ENCODE measurements at places on chromosomes 11 and 22. TPM values are rescaled to one million over a fixed set of nuclear protein-coding genes. Genes with fewer than 3 reads are reported as not detected.
A peak's percentile ranks its signal among the peaks of the same experiment; 100 is the strongest.

GRCh38 chr22:23789121-23789520, 2.4 kb downstream of the SMARCB1 start:
- DNase-seq = no peak
- H3K36me3 ChIP-seq = peaks cover 20% of the 10 kb centered on the region
- peaks cover 57% of the 10 kb centered on the region for H3K4me1 ChIP-seq

Gene OR2AG1
- total RNA-seq = not detected

GRCh38 chr11:45333001-45333971, 47.1 kb upstream of the SYT13 start:
- no peak overlapping the region for H3K4me3 ChIP-seq
- no peak overlapping the region for H3K27ac ChIP-seq
- H3K27me3 ChIP-seq = peaks cover 8% of the 10 kb centered on the region
- peaks cover 2% of the 10 kb centered on the region for H3K4me1 ChIP-seq

DNA sequence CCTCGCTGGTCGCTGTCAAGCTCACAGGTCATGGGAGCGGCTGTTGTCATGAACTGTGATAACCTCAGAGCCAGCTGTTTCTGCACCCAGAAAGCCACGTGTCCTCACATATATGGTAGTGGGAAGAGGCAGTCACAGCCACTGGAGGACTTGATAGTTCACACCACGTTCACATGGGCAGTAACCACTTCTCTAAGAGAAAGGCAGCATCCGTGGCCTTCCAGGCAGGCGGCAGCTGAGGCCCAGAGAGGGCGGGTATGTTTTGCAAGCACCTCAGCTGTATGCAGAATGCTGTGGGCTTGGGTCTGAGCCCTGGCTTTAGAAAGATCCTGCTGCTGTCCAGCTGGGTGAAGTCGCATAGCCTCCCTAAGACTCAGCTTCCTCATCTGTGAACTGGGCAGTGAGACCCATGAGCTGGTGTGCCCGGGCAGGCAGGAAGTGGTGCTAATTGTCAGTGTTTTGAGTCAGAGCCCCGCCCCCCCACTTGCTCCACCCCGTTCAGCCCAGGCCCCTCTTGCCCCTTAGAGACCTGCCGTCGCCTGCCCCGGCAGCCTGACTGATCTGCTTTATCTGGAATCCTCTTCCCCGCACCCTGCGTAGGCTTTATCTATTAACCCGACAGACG, 13.3 kb downstream of the TTC38 start:
- no peak overlapping the region for H3K27ac ChIP-seq
- no peak overlapping the region for H3K4me3 ChIP-seq
- no peak for DNase-seq
- H3K4me1 ChIP-seq = peaks cover 3% of the 10 kb centered on the region

DNA sequence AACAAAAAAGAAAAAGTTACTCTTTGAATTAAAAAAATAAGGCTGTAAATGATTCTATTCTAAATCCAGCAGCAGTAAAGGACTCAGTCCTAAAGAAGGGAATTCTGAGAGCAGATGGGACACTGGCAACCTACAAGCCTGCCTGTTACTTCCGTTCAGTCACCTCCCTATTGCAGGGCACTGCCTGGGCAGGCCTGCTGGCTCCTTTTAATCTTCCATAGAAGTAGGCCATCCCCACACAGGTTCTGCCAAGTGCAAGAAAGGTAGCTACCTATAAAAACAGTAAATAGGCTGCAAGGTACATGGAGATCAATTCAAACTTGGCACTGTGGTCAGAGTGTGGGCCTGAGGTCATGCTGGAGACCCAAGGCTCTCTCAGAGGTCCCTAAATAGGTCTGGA, 136.4 kb downstream of the TRIM44 start:
- no peak for DNase-seq
- no peaks in the 10 kb centered on the region for H3K27me3 ChIP-seq
- peaks cover 5% of the 10 kb centered on the region for H3K36me3 ChIP-seq
- no peak overlapping the region for H3K27ac ChIP-seq
- H3K4me3 ChIP-seq = no peak overlapping the region
- H3K4me1 ChIP-seq = peaks cover 12% of the 10 kb centered on the region

- DNase-seq = no peak
- no peaks in the 10 kb centered on the region for H3K27me3 ChIP-seq
- no peaks in the 10 kb centered on the region for H3K4me1 ChIP-seq
- H3K36me3 ChIP-seq = no peaks in the 10 kb centered on the region
- no peak overlapping the region for H3K27ac ChIP-seq
Measured at GRCh38 chr11:89163686-89164085, 14.0 kb upstream of the TYR start.

GRCh38 chr22:42052765-42053164, 17.8 kb downstream of the NAGA start:
- H3K4me3 ChIP-seq = no peak overlapping the region
- no peaks in the 10 kb centered on the region for H3K27me3 ChIP-seq
- peaks cover 10% of the 10 kb centered on the region for H3K36me3 ChIP-seq
- DNase-seq = no peak

- no peaks in the 10 kb centered on the region for H3K4me1 ChIP-seq
- H3K4me3 ChIP-seq = no peak overlapping the region
- no peak overlapping the region for H3K27ac ChIP-seq
- H3K36me3 ChIP-seq = no peaks in the 10 kb centered on the region
Measured at GRCh38 chr11:79453617-79454016, 12.8 kb upstream of the TENM4 start.

DNA sequence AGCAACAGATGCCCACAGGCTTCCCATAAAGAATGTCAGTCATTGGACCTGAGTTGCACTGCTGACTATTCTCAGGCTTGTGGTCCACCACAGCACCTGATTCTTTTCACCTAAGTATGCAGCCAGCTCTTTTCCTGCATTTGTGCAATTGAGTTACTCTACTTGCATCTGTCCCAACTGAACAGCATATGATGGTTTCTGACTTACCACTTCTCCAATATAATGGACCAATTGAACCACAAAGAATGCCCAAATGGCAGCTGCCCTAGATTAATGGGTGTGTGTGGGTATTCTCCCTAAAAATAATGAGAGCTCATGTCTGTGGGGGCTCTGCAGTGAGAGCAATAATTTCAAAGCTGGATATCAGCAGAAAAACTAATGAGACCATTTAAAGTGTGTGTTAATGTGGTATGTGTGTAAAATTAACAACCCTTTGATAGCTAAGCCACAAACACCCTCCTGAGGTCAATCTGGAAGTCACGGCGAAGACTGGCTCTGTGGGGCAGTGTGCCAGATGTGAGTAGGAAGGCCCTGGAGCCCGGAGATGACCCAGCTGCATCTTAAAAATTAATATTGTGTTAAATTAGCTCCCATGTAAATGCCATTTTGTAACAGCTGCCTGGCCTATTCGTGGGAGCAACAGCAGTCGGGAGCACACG, 43.8 kb downstream of the SC5D start:
- peaks cover 54% of the 10 kb centered on the region for H3K4me1 ChIP-seq
- no peak overlapping the region for H3K27ac ChIP-seq
- DNase-seq = no peak
- H3K36me3 ChIP-seq = peaks cover 4% of the 10 kb centered on the region
- H3K27me3 ChIP-seq = peaks cover 6% of the 10 kb centered on the region

GRCh38 chr11:9028581-9028980, 24.8 kb upstream of the NRIP3 start:
- H3K4me1 ChIP-seq = no peaks in the 10 kb centered on the region
- H3K27me3 ChIP-seq = peaks cover 6% of the 10 kb centered on the region
- no peak overlapping the region for H3K4me3 ChIP-seq
- no peaks in the 10 kb centered on the region for H3K36me3 ChIP-seq
- H3K27ac ChIP-seq = no peak overlapping the region

- H3K27ac ChIP-seq = no peak overlapping the region
- peak; percentile 67 for DNase-seq
- H3K36me3 ChIP-seq = no peaks in the 10 kb centered on the region
- no peaks in the 10 kb centered on the region for H3K4me1 ChIP-seq
- peaks cover 7% of the 10 kb centered on the region for H3K27me3 ChIP-seq
- H3K4me3 ChIP-seq = no peak overlapping the region
Measured at GRCh38 chr11:111586388-111586831, 15.8 kb upstream of the SIK2 start.

GRCh38 chr22:45389546-45389945, 23.9 kb downstream of the SMC1B start:
- no peak overlapping the region for H3K27ac ChIP-seq
- no peaks in the 10 kb centered on the region for H3K36me3 ChIP-seq
- peaks cover 18% of the 10 kb centered on the region for H3K27me3 ChIP-seq
- DNase-seq = no peak

Gene PICK1
- total RNA-seq = 15.4 TPM

GRCh38 chr11:120882175-120882574, 141.7 kb upstream of the TBCEL start:
- no peaks in the 10 kb centered on the region for H3K36me3 ChIP-seq
- no peak overlapping the region for H3K4me3 ChIP-seq
- H3K27ac ChIP-seq = no peak overlapping the region
- H3K27me3 ChIP-seq = peaks cover 7% of the 10 kb centered on the region
- no peaks in the 10 kb centered on the region for H3K4me1 ChIP-seq

GRCh38 chr22:18090286-18090685, 12.5 kb downstream of the PEX26 start:
- no peak for DNase-seq
- H3K36me3 ChIP-seq = peaks cover 58% of the 10 kb centered on the region
- H3K27ac ChIP-seq = no peak overlapping the region
- H3K27me3 ChIP-seq = no peaks in the 10 kb centered on the region
- H3K4me1 ChIP-seq = peaks cover 24% of the 10 kb centered on the region

DNA sequence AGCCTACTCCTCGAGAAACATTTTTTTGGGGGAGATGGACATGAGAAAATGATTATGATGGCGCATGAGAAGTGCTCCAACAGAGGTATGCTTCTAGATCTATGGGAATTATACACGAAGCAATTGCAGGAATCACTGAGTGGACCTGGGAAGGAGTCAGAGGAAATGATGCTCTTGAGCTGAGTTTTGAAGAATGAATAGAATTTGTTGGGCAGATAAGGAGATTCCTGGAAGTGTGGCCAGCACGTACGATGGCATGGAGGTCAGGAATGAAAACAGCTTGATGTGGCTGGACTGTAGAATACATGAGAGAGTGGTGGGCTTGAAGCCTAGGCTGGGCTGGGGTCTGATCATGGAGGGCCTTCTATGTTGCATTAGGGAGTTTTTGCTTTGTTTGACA, 31.7 kb downstream of the ADAMTS15 start:
- no peaks in the 10 kb centered on the region for H3K4me1 ChIP-seq
- H3K36me3 ChIP-seq = no peaks in the 10 kb centered on the region
- no peak for DNase-seq

GRCh38 chr11:68031144-68031464, 623 bp downstream of the NDUFS8 start:
- H3K4me1 ChIP-seq = peaks cover 29% of the 10 kb centered on the region
- DNase-seq = peak; percentile 32
- no peaks in the 10 kb centered on the region for H3K27me3 ChIP-seq
- H3K4me3 ChIP-seq = peak overlapping the region; percentile 93

DNA sequence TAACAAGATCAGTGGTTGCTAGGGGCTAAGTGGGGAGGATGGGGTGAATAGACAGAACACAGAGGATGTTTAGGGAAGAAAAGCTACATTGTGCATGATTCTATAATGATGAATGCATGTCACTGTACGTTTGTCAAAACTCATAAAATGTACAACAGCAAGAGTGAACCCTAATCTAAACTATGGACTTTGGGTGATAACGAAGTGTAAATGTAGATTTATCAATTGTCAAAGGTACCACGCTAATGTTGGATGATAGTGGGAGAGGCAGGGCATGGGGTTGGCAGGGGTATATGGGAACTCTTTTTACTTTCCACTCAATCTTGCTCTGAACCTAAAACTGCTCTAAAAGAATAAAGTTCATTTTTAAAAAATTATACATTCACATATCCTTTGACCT, 21.3 kb upstream of the SLC5A1 start:
- no peak overlapping the region for H3K27ac ChIP-seq
- H3K4me3 ChIP-seq = no peak overlapping the region
- peaks cover 49% of the 10 kb centered on the region for H3K27me3 ChIP-seq
- no peaks in the 10 kb centered on the region for H3K4me1 ChIP-seq
- no peak for DNase-seq

DNA sequence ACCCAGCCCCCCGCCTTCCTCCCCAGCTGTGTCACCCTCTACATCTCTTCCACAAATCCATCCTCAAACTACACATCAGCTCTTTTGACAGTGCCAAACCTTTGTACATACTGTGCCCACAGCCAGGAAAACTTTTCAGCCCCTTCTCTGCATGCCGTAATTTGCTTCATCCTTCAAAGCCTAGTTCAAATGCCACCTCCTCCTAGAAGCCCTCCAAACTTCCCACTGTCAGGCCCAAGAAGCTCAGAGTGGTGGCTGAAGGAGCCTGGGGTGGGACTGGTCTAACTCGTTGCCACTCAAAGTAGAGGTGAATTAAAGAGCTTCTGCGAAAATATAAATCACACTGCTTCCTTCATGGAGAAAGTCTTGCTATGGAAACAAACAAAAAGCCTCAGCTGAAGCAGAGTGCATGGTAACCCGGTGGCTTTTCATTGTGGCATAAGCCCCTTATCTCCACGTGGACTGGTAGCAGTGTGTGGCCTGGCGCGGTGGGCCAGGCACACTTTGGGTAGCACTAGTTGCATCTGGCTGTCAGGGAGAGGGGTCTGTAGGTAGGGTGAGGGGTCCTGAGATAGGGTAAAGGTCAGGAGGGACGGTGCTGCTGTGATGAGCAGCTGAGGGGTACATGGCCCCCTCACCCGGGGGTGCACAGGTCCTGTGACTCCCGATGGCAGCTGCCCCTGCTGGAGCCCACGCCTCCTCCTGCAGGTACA, 76.9 kb downstream of the MYO7A start:
- no peaks in the 10 kb centered on the region for H3K4me1 ChIP-seq
- no peaks in the 10 kb centered on the region for H3K27me3 ChIP-seq
- H3K36me3 ChIP-seq = no peaks in the 10 kb centered on the region
- DNase-seq = no peak

GRCh38 chr22:23106344-23106743, 35.4 kb downstream of the RSPH14 start:
- H3K4me1 ChIP-seq = no peaks in the 10 kb centered on the region
- no peak overlapping the region for H3K27ac ChIP-seq
- DNase-seq = no peak
- no peaks in the 10 kb centered on the region for H3K27me3 ChIP-seq
- H3K36me3 ChIP-seq = no peaks in the 10 kb centered on the region

DNA sequence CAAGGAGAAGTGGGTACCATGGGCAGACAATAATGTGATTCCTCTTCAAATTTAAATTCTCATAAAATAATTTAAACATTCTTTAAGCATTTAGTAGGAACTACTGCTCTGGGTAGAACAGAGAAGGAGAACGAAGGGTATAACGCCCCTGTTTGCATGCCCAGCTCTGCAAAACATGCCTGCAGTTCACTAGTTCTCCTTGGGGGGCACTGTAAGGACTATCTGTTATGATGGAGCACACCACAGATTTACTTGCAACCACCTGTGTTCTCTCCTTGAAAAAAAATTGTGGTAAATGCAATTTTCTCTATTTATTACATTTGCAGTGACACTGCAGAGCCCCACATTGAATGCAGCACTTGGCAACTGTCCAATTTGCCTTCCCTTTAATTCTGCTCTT, 100.3 kb downstream of the GUCY1A2 start:
- H3K4me1 ChIP-seq = no peaks in the 10 kb centered on the region
- H3K4me3 ChIP-seq = no peak overlapping the region
- H3K27me3 ChIP-seq = no peaks in the 10 kb centered on the region
- DNase-seq = no peak

- H3K4me1 ChIP-seq = peaks cover 60% of the 10 kb centered on the region
- H3K27ac ChIP-seq = no peak overlapping the region
Measured at GRCh38 chr22:37277384-37277783, 4.9 kb upstream of the CYTH4 start.
